ENCODE measurements at places on chromosomes 13 and 19. TPM values are rescaled to one million over a fixed set of nuclear protein-coding genes. Genes with fewer than 3 reads are reported as not detected.

The SH2D3A gene
- polyA plus RNA-seq: 26.3 TPM

DNA sequence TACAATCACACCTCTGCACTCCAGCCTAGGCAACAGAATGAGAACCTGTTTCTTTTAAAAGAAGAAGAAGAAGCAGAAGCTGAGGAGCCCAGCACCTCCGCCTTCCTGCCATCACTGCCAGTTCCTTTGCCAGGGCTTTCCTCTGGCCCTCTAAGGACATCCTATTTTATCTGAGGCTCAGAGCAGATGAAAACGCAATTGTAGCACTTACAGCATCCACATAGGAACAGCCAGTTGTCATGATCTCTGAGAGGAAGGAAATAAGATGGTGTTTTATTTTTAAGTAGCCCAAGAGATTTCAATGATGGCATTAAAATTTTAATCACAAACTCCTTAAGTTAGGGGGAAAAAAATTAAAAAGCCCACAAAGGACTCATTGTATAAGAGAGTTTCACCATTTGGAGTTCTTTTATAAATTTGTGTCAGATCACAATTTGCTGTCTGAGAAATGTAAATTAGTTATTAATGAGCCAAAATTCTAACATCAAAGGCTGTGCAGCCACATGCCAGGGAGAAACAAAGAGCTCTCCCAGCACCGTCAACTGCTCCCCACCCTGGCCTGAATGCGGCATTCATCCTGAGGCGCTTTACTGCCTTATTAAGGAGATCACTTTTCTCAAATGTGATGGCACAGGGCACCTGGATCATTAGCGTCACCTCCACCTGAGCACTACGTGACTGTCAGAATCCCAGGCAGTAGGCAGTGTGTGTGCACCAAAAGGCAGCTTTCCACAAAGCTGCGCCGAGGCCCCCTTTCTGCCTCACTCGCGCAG lies 393.0 kb downstream of the FOXO1 start:
- H3K4me3 ChIP-seq: no peak overlapping the region
- no peak overlapping the region for H3K27ac ChIP-seq
- H3K4me1 ChIP-seq: no peaks in the 10 kb centered on the region
- DNase-seq: no peak
- H3K36me3 ChIP-seq: no peaks in the 10 kb centered on the region

DNA sequence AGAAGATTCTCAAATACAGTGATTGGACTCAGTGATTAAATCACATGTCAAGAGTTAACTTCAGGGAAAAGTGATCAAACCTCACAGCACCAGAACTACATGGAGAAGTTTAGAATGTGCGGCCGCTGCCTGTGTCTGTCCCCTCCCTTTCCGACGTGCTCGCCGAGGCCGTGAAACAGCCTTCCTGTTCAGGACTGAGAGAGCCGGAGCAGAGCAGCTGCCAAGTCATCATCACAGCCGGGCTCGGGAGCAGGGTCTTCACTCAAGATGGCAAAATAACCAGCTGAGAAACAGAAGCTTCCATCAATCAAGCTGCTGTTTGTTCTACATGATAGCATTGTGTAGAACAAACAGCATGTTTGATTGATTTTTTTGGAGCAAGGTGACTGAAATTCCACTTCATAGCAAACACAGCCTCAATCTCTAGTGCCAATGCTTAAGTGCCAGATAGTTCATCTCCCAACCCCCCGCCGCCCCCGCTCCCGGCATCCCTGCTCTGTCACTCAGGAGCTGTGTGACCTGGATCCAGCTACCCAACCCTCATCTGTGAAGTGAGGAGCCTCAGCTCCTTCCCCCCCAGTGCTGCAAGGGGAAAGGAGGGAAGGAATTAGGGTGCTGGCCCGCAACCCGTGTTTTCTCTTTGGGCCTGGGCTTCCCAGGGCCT lies 70.6 kb downstream of the HSPH1 start:
- H3K27ac ChIP-seq: no peak overlapping the region
- H3K4me3 ChIP-seq: no peak overlapping the region
- peaks cover 9% of the 10 kb centered on the region for H3K27me3 ChIP-seq
- no peak for DNase-seq
- H3K36me3 ChIP-seq: no peaks in the 10 kb centered on the region

DNA sequence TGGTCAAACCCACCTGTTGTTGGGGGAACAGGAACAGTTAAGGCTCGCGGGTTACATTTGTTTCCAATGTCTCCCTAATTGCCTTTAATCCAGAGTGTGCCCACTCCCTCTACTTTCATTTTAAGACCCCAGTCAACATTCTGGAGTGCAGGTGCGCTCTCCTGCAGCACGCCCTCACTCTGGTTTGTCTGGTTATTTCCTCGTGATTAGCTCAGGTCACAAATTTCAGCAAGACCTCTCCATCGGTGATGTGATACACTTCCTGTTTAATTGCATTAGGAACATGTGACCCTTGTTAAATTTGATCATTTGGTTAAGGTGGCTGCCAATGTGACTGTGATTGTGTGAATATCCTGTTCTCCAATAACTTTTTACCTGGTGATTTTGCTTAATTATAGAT lies 53.0 kb downstream of the TEX29 start:
- no peak for DNase-seq
- no peaks in the 10 kb centered on the region for H3K27me3 ChIP-seq
- H3K4me3 ChIP-seq: no peak overlapping the region
- no peak overlapping the region for H3K27ac ChIP-seq

DNA sequence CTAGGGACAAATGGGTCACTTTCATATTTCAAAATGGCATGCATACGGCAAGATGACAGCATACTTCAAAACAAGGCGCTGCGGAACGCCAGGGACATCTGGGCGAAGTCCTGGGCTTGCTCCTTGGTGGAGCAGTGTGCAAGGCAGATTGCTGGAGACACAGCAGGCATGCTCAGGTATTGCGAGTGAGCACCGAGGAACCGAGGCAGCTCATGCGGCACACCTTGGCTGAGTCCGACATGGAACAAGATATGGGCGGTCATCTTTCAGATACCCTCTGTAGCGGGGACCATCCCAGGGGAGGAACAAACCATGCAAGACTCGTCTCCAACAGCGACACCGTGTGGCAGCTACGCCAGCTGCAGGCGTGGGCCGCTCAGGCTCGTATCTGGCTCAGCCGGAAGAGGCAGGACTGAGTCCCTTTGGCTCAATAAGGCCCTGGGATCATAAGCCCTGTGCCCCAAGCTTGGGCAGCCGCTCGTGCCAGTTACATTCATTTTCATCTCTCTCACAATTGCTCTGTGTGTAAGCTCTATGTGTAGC lies 112.4 kb downstream of the NUFIP1 start:
- no peak for DNase-seq
- H3K36me3 ChIP-seq: no peaks in the 10 kb centered on the region
- H3K27ac ChIP-seq: no peak overlapping the region

- no peak overlapping the region for H3K4me3 ChIP-seq
- H3K27ac ChIP-seq: no peak overlapping the region
- no peaks in the 10 kb centered on the region for H3K4me1 ChIP-seq
- no peak for DNase-seq
- no peaks in the 10 kb centered on the region for H3K36me3 ChIP-seq
These were observed 1029.6 kb downstream of the PCDH9 start for GRCh38 chr13:66200555-66200954.

DNA sequence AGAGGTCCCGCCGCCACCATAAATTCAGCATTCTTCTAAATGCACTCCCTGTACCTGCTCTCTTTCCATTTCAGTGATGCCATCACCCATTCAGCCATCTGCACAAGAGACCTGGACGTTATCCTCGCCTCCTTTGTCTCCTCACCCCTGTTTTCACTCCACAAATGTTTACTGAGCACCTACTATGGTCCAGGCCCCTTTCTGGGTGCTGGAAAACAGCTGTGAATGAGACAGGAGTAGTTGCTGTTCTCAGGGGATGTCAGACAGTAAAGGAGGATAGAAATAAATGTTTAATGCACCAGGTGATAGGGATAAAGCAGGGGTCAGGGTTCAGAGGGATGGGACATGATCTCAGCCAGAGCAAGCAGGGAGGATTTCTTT lies 3.3 kb downstream of the AP1M1 start:
- H3K36me3 ChIP-seq: peaks cover 45% of the 10 kb centered on the region
- no peak for DNase-seq
- H3K4me3 ChIP-seq: no peak overlapping the region
- no peaks in the 10 kb centered on the region for H3K27me3 ChIP-seq
- peaks cover 42% of the 10 kb centered on the region for H3K4me1 ChIP-seq

The TRAPPC6A gene
- 50.2 TPM for polyA plus RNA-seq

The RXFP2 gene
- polyA plus RNA-seq: not detected

DNA sequence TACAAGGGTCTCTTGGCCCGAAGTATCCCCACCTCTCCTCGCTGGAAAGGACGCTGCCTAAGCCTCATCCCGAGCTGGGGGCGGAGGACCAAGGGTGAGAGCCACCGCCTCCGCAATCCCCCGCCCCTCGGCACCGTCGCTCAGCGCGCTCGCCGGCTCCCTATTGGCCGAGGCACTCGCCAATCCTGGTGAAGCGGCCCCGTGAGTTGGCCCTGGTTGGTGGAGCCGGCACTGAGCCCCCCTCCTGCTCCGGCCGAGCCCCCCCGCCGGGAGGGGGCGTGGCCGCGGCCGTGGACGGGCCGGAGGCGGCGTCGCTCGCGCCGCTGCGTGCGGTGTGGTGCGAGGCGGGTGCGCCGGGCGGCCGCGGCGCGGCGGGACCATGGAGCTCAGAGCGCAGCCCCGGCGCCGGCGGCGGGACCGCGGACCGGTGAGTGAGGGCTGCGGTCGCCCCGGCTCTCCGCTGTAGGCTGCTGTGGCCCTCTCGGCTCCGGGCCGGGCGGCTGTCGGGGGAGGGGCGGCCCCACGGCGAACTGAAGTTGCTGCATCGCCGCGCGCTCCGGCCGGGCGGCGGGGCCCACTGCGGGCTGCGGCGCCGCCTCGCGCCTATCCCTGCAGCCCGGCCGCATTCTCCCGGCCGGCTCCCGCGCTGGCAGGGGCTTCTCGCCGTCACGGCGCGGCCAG lies at the start of gene WASF3:
TSS of gene WASF3 (plus strand) at position 291 of the 681 bp plus-strand sequence. CDS start 84,588 bp downstream, outside the sequence.
- no peaks in the 10 kb centered on the region for H3K36me3 ChIP-seq
- no peak within 1 kb of the TSS for H3K27ac ChIP-seq
- peaks cover 32% of the 10 kb centered on the region for H3K27me3 ChIP-seq
- peak; percentile 91 for DNase-seq
- H3K4me3 ChIP-seq: peak within 1 kb of the TSS; percentile 26
- no peaks in the 10 kb centered on the region for H3K4me1 ChIP-seq

The ANGPTL8 gene
- 0.55 TPM for polyA plus RNA-seq

DNA sequence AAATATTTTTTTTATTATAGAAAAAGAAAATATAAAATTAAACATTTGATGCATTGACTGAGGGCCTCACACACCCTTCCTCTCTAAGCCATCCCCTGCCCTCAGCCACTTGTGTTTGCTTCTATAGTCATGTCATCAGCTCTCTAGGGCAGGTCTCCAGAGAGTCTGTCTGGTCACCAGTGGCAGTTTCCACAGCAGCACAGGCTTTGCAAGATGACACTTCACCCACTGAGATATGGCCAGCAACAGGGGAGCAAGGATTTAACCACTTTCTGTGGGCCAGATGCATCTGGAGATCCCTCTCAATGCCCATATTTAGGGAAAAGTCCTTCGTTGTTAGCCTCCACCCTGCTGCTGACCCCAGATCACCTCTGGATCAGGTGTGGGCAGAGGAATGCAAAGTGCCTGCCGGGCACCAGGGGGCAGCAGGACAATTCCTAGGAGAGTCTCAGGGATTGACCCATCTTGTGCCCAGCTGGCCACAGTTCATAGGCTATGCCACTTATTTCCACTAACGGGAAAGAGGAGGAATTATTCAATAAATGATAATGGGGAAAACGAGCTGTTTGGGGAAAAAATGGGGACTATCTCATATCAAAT lies 4.8 kb downstream of the ABCC4 start:
- H3K27ac ChIP-seq: peak overlapping the region; percentile 96
- peaks cover 17% of the 10 kb centered on the region for H3K4me1 ChIP-seq
- DNase-seq: peak; percentile 39
- H3K4me3 ChIP-seq: no peak overlapping the region

The CEACAM8 gene
- polyA plus RNA-seq: 0.03 TPM

GRCh38 chr19:8401981-8402411 lies 11.1 kb upstream of the MARCHF2 start:
- no peaks in the 10 kb centered on the region for H3K4me1 ChIP-seq
- no peak for DNase-seq
- no peaks in the 10 kb centered on the region for H3K27me3 ChIP-seq
- H3K36me3 ChIP-seq: peaks cover 48% of the 10 kb centered on the region

The KIR3DL2 gene
- polyA plus RNA-seq: not detected

The ZNF724 gene
- 2.9 TPM for polyA plus RNA-seq

GRCh38 chr19:18508585-18508984 lies 13.3 kb downstream of the ELL start:
- H3K27me3 ChIP-seq: no peaks in the 10 kb centered on the region
- H3K27ac ChIP-seq: peak overlapping the region; percentile 46
- no peak for DNase-seq
- no peak overlapping the region for H3K4me3 ChIP-seq
- H3K4me1 ChIP-seq: peaks cover 50% of the 10 kb centered on the region

GRCh38 chr13:111121506-111121905 lies 6.4 kb downstream of the ARHGEF7 start:
- no peak overlapping the region for H3K27ac ChIP-seq
- peaks cover 58% of the 10 kb centered on the region for H3K27me3 ChIP-seq
- no peaks in the 10 kb centered on the region for H3K4me1 ChIP-seq
- H3K36me3 ChIP-seq: no peaks in the 10 kb centered on the region
- H3K4me3 ChIP-seq: no peak overlapping the region
- no peak for DNase-seq

- no peaks in the 10 kb centered on the region for H3K27me3 ChIP-seq
- peak overlapping the region; percentile 84 for H3K27ac ChIP-seq
- H3K4me3 ChIP-seq: no peak overlapping the region
- H3K4me1 ChIP-seq: peaks cover 19% of the 10 kb centered on the region
These were observed 13.7 kb upstream of the ZNF888 start for GRCh38 chr19:52936954-52937325.

The SMIM44 gene
- 1.6 TPM for polyA plus RNA-seq

DNA sequence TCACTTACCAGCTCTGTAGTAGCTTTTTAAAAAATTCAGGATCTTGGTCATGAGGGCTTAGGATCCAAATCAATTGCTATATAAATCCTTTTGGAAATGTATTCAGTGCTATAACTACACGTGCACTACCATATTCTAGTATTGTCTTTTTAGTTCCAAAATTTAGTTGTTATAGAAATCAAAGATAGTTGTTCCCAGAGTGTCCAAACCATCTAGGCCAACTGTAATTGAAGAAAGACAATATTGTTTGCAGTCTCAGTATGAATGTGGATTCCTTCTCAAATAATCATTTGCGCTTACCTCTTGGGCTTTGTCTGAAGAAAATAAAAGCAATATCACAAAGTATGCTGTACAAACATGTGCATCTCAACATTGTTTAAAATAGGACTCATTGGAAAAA lies 184.1 kb upstream of the EDNRB start:
- no peak overlapping the region for H3K4me3 ChIP-seq
- H3K36me3 ChIP-seq: no peaks in the 10 kb centered on the region
- no peak overlapping the region for H3K27ac ChIP-seq
- no peaks in the 10 kb centered on the region for H3K27me3 ChIP-seq
- no peak for DNase-seq

The MBD3L2B gene
- polyA plus RNA-seq: 0.12 TPM

The TEX101 gene
- not detected for polyA plus RNA-seq

The NCR1 gene
- 1.1 TPM for polyA plus RNA-seq

DNA sequence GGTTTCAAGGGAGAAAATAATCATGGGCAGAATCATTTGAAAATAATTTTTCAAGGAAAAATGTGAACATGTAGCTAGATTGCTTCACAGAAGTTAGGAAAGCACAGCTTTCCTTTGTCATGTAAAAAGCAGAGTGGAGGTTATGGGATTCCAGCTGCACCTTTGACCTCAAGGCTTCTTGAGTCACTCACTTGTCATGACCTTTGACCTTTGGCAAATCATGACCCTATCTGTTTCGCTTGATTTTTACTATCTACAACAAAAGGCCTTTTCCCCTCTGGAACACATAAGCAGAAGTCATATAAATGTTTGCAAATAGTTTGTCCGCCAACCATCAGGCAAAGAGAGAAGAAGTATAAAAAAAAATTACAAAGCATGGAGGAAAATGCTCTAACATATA lies 210.7 kb upstream of the MIR17HG start:
- H3K27ac ChIP-seq: no peak overlapping the region
- H3K36me3 ChIP-seq: no peaks in the 10 kb centered on the region
- DNase-seq: no peak
- peaks cover 13% of the 10 kb centered on the region for H3K4me1 ChIP-seq
- no peak overlapping the region for H3K4me3 ChIP-seq
- no peaks in the 10 kb centered on the region for H3K27me3 ChIP-seq

All from large intestine (tissue), 12 donors.